Activated naive CD8-positive, alpha-beta T cell treated with anti-CD3 and anti-CD28 coated beads for 36 hours (primary cell): ENCODE measurements at places on chromosomes 16 and 17.

DNA sequence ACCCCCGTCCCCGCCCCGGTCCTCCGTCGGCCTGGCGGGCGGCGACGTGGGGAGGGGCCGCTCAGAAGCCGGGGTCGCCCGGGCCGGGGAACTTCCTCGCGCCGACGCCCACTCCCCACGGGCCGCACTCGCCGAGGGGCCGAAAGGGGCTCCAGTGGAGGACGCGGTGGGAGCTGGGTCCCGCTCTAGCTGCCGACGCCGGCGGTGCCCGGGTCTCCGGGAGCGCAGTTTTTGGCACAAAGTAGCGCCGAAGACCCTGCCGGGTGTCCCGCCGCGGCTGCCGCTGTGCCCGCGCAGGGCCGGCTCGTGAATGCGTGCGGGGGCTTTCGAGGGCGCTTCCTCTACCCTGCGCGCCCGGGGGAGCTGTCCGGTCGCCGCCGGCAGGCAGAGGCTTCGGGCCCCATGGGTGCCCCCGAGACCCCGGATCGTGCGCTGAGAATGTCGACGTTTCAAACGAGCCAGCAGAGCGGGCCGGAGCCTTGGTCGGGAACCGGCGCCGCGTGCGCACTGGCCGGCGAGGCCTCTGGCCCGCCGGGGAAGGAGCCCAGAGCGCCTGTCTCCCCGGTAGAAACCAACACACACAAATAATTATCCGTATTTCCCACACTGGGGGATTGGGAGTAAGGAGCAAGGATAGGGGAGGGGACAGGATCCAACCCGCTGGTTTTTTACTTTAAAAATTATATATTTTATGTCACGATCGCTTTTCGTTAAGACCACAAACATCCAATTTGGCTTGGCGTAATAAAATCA is 46.6 kb upstream of the SLC38A10 start:
- no peak for DNase-seq

DNA sequence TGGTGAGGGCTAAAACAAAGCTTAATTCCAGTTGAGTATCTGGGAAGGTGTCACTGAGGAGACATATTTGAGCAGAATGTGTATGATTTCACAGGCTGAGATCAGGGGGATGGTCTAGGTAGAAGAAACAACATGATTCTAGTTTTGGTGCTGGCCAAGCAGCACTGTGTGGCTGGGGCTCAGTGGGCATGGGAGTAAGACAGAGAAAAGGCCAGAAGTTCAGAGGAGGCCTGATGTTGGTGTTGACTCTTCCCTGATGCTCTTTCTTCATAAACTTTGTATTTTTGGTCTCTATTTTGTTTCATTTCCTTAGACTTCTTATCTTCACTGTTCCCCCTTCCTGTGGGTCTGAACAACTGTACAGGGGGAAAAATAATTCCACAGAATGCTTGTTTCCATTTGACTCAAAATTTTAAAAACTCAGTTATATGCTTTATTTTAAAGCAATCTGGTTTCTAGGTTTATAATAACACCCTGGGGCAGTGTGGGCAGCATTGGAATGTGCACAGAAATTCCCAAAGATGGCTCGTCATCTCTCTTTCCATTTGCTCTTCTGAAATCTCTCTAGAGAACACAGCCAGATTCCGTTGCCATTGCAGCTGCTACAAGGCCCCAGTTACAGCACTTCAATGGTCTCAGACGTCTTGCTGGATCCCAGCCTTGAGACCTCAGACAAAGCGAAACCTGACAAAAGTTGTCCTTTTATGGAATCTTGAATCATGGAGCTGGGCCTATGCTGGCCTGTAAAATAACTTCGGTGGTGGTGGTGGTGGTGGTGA is 68.3 kb downstream of the SNX11 start:
- no peak for DNase-seq

- no peak for DNase-seq
Observed at GRCh38 chr17:59623151-59623550, 3.5 kb downstream of the CLTC start.

DNA sequence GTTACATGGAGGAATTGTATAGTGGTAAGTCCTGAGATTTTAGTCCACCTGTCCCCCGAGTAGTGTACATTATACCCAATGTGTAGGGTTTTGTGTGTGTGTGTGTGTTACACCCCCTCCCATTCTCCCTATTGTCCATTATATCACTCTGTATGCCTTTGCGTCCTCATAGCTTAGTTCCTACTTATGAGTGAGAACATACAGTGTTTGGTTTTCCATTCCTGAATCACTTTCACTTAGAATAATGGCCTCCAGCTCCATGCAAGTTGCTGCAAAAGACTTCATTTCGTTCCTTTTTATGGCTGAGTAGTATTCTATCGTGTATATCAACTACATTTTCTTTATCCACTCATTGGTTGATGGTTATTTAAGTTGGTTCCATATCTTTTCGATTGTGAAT is 635 bp upstream of the FA2H start:
- DNase-seq: no peak

GRCh38 chr17:52389632-52390031 is 231.1 kb upstream of the CA10 start:
- no peak for DNase-seq
